ENCODE measurements at places on chromosomes 3 and 15.

GRCh38 chr3:3189102-3189727 is 9.7 kb upstream of the CRBN start:
- DNase-seq: no peak

GRCh38 chr3:197592361-197593045 is 36.7 kb upstream of the BDH1 start:
- no peak for DNase-seq

DNA sequence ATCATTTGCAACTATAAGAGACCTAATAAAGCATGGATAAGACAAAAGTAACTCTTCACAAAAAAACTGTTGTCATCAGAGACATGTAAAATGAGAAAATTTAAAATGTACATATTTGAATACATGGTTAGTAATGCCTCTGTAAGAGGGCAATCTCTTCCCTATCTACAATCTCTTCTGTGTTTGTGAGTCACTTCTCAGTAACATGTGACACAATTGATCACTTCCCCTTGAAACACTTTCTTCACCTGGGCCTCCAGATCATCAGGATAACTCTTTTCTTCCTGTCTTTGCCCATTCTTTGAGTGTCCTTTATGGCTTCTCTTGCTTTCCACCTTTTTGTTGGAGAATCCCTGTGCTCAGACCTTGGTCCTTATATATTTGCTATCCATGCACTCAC is 50.4 kb downstream of the TFDP2 start:
- DNase-seq: no peak

DNA sequence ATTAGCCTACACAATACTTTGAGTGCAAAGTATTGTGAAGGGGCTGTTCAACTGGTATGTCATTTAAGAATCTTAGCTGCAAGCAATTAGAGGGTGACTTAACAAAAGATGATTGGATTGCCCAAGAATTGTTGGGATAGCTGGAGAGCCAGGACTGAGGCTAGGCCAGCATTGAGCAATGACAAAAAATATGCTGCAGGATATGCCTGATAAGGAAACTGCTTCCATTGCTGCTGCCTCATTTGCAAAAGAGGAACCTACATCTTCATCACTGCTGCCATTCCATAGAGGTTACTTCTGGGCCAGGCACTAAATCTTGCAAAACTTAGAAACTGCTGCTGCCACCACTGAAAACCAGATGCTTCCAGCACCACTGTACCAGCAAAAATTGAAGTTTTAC is 108.0 kb upstream of the TBC1D5 start:
- DNase-seq: no peak

DNA sequence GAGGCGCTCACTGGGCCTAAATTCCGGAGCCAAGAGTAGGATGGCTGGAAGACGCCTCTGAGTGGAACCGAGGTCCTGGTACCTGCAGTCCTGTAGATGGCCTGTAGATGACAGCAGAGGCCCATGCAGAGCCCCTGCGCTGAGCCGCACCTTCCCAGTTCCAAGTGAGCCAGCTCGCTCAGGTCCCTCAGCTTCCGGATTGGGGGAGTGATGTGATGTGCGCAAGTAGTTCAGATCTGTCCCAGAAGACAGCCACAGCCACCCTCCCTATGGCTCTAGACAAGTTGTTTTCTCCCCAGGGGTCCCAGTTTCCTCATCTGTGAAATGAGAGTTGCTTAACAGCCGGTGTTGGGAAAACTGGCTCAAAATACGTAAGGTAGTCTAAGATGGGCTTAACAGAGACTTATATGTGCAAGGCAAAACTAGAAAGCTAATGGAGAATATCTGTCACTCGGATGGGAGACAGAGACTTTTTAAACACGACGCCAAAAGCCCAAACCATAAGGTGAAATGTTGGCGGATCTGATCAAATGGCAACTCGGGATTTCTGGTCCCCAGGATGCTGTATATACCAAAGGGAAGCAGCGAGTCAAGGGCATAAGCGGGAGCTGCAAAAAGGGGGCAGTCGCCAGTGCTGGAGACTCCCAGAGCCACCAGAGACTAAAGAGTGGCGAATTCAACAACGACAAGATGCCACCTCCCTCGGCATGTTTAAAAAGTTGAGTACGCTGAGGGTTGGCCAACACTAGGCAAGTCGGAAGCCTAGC is 765 bp upstream of the MAPKAPK3 start:
- DNase-seq: peak; percentile 81

DNA sequence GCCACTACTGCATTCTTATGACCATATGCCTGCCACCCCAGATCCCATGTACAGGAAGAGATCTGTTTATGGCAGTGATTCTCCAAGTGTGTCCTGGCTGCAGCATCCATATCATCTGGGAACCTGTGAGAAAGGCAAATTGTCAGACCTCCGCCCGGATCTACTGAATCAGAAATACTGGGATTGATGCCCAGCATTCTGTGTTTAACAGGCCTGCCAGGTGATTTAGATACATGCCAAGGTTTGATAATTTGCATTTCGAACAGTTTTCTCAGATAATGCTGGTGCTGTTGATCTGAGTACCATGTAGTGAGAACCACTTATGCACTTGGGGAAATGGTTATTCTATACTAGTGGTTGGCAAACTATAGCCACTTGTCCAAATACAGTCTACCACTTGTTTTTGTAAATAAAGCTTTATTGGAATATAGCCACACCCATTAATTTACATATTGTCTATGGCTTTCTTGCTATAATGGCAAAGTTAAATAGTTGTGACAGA is 165.4 kb downstream of the SSR3 start:
- no peak for DNase-seq

DNA sequence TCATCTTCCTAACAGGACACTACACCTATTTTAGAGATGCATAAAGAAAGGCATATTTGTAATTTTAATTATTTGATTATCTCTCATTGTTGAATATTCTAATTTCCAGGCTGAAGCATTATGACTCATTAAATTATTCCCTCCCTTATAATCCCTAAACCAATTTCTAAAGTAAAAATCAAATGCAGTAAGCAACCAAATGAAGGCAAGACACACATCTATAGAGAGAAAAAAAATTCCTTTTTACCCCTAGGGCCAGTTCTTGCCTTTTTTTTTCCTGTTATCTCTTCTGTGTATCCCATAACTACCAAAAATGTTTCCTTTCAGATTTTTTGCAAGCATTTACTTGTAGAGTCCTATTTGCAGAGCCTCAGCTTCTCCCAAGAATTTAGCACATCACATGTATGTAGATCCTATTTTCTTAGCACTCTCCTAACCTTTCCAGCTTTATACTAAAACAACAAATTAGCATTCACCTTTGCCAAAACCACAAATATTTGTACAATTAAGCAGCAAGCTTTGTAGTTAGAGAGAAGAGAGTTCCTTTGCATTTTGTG is 177.9 kb downstream of the SATB1 start:
- DNase-seq: no peak

GRCh38 chr15:92049290-92049989 is 195.9 kb downstream of the SLCO3A1 start:
- no peak for DNase-seq

DNA sequence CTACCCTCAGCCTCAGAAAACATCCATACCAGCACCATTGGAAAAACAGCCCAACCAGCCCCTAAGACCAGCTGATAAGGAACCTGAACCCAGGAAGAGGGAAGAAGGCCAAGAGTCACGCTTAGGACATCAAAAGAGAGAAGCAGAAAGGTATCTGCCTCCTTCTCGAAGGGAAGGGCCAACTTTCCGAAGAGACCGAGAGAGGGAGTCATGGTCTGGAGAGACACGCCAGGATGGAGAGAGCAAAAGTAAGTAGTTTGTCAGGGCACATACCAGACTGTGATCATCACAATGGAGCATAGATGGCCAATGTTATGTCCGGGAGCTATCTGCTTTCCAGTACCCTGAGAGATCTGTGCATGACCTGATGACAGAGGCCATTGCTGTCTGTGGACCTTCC is 31.0 kb upstream of the RBM5 start:
- no peak for DNase-seq

GRCh38 chr3:106183762-106184391 is 315.1 kb upstream of the CBLB start:
- no peak for DNase-seq

- DNase-seq: no peak
Observed at GRCh38 chr3:194404365-194405140, 5.5 kb upstream of the GP5 start.

- DNase-seq: peak; percentile 50
Observed at GRCh38 chr3:23999012-23999641, 54.0 kb downstream of the NR1D2 start.

All from substantia nigra (tissue), 51 donors.